Left kidney (tissue), 8 donors: ENCODE measurements at places on chromosomes 13 and 19. TPM values are rescaled to one million over a fixed set of nuclear protein-coding genes. Genes with fewer than 3 reads are reported as not detected.

GRCh38 chr19:49689133-49690078 lies at the start of gene ADM5:
ADM5 (plus strand) TSS chr19:49689594; CDS start chr19:49689838, 244 bp downstream.
- DNase-seq = no peak

Gene DACH1
- polyA plus RNA-seq = 120 TPM

- DNase-seq = no peak
Observed at GRCh38 chr13:30968846-30969245, 36.4 kb downstream of the TEX26 start.

DNA sequence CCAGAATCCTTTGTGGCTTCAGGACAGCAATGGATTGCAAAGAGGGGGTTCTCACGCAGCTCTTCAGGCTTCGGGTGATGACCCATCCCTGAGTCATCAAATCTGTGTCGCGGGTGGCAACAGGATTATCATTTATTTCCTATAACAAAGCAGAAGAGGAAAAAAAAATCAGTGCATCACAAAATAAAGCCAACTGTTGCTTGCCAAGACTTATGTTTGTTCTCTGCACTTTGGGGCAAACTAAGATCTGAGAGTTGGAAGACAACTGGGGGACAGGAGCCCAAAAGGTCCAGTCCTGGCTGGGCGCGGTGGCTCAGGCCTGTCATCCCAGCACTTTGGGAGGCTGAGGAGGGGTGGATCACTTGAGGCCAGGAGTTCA lies 6.4 kb downstream of the GNA15 start:
- no peak for DNase-seq

Gene FFAR1
- 0.33 TPM for polyA plus RNA-seq

DNA sequence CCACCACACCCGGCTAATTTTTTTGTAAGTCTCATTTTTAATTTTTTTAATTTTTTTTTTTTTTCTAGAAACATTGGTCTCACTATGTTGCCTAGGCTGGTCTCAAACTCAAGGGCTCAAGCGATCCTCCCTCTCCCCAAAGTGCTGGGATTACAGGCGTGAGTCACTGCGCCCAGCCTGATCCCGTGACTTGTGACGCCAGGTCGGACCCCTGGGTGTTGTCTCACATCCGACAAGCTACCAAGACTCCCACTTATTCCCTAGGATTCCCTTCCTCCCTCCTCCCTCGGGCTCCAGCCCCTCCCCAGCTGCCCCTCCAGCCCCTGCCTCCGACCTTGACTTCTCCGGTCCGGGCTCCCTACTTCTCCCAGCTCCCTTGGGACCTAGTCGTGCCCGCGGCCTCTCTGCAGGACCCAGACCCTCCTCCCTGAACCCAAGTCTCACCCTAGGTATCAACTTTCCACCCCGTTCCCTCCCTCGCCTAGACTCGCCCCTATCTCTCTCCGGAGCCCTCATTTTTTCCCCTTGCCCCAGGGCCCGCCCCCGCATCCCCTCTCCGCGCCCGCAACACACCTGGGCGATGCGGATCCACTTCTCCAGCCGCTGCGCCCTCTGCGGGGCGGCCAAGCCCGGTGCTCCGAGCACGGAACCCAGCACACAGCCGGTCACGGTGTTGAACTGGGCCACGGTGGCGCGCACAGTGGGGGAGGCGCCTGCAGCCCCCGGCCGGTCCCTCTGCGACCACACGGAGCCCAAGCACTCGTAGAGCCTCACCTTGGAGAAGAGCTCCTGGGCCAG lies 13.1 kb downstream of the RGL3 start:
- no peak for DNase-seq

DNA sequence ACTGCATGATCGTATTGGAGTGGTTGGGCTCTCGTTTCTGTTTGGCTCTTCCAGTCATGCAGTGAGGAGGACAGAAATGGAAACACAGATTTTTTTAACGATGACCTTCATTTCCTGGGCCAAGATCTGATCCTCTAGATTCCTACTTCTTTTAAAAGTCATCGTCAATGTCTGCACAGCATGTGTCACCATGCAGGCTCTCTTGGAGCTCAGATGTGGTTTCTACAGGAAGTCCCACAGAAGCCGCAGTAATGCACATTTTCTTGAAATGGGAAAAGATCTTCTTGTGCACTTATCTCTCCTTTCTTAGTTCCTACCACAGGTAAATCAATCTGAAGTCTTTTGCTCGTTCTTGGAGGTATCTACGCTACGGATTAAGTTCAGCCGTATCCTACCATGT lies 626.9 kb downstream of the EFNB2 start:
- no peak for DNase-seq

GRCh38 chr13:43758834-43759233 lies 27.9 kb downstream of the ENOX1 start:
- no peak for DNase-seq

DNA sequence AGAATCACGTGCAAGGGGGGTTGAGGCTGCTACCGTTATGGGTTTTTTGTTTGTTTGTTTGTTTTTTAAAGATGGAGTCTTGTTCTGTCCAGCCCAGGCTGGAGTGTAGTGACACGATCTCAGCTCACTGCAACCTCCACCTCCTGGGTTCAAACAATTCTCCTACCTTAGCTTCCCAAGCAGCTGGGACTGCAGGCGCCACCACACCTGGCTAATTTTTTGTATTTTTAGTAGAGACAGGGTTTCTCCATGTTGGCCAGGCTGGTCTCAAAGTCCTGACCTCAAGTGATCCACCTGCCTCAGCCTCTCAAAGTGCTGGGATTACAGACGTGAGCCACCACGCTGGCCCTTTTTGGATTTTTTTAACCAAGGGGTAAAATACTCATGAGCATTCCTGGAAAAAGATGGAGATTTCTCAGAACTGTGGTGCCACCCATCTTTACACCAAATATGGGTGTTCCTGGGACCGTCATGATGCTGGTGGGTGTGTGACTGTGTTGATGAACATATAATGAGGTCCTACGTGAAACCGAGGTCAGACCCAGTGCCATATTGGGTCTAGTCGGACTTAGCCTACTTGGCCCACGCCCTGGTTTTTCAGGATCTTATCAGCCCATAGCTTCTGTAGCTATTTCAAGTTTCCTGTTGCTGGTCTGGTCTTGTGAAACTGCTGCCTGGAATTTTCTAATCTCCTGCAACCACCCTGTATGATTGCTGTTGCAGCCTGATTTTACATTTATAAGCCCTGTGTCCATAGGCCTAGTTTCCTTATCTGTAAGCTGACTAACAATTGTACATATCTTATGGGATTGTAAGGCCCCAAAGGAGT lies 6.2 kb downstream of the PPP1R15A start:
- DNase-seq = no peak

- no peak for DNase-seq
Observed at GRCh38 chr13:113617961-113618360, 33.4 kb downstream of the TFDP1 start.

GRCh38 chr19:46726551-46726950 lies 9.6 kb upstream of the PRKD2 start:
- DNase-seq = no peak

DNA sequence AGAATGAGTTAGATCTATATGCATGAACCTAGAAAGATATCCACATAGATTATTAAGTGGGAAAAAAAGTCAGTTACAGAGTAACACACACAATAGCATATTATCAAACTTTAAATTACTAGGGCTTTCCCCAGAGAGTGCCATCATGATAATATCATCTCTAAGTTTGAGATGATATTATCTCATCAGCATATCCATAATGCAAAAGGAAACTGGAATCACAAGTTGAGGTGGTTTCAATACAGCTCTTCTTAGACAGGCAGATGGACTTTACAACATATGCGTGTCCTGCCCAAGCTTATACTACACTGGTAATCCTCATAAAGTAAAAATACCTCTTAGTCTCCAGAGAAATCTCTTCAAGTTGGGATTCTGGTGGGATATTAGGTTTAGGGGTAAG lies 236.2 kb upstream of the SERP2 start:
- DNase-seq = no peak

DNA sequence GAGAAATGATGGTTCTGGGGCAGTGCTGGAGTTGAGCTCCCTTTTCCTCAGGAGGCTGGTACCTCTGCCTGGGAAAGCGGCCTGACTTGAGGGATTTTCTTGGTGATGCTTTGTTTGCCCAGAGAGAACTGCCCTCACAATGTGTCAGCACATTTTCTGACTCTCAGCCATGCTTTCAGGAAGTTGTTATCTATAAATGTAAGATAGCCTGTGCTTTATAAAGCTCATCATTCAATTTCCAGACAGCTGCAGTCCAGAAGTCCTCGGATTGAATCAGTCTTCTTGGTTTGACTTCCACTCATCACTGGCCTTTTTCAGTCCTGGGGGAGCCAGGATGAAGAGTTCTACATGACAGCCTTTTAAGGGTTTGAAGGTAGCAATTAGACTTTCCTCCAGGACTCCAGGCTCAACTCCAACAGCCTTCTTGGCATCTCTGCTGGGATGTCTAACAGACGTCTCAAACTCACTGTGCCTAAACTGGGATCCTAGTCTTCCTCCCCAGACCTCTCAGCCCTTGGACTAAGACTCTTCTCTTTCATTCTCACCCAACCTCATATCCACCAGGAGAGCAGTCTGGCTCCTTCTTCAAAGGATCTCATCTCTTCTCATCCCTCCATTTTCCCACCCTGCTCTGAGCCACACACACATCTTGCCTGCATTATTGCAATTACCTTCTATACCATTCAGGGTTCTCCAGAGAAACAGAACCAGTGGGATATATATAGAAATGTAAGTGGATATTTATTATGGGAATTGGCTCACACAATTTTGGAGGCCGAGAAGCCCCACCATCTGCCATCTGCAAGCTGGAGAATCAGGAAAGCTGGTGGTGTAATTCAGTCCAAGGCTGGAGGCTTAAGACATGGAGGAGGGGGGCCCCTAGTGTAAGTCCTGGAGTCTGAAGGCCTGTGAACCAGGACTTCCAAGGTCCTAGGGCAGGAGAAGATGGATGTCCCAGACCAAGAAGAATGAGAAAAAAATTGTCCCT lies 13.1 kb downstream of the ERICH6B start:
- no peak for DNase-seq

Gene ZNF616
- 24.0 TPM for polyA plus RNA-seq

DNA sequence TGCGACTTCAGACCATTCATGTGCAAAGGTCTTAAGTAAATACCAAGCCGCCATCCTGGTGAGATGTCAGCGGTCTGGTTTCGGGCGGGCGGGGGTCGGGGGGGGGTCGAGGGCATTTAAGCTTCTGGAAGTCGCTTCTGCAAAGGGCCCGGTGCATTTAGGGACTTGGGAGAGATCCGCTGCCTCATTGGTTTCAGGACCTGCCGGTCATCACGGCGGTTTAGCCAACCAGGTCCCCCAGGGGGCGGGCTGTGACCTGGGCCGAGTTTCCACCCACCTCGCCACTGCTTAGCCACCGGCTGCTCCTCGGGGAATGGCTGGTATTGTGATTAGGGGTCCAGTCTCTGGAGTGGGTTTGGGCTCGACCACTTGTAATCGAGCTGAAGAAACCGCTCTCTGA lies 7.8 kb downstream of the ANKLE1 start:
- peak; percentile 77 for DNase-seq
